ENCODE measurements at places on chromosomes 16 and 17.

- DNase-seq: peak; percentile 26
These were observed 4.5 kb downstream of the CDH5 start for GRCh38 chr16:66370786-66371684.

GRCh38 chr17:12958786-12959185, 59.0 kb downstream of the ELAC2 start:
- DNase-seq: no peak

DNA sequence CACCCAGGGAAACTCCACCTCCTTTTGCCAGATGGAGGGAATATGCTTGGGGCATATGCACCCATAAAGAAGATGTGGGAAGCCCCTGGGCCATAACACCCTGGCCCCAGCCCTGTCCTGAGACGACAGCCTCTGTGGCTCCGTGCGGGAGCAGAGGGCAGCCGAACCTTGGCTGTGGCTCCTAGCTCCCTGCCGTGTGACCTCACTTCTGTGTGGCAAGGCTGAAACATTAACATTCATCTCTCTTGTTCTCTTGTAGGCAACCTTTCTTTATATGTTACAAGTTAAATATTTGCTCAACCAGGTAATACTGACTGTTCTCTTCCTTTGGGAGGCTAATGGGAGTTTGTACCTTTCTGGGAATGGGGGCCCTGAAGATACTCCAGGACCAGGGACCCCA, 17.5 kb downstream of the SLC47A1 start:
- DNase-seq: no peak

GRCh38 chr17:45759761-45760160, 24.4 kb upstream of the CRHR1 start:
- peak; percentile 8 for DNase-seq
